Cortex of kidney (tissue), 1 donor: ENCODE measurements at places on chromosomes 7 and 10.

DNA sequence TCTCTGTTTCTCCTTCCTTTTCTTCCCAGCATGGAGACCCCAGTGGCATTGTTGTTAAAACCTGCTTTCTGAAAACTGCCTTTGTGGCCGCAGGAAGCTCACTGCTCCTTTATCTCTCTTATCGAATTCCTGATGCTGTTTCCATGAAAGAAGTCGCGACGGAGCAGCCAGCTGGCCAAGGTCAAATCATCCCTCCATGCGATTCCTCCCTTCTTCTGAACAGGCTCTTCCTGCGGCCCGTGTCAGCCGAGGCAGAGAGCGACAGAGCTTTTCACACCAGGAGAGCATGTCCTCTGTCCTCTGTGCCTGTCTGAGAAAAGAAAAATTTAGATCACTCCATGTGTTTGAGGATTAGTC is 242.1 kb upstream of the PITRM1 start:
- no peak for DNase-seq

GRCh38 chr7:33504266-33504665 is 374.9 kb downstream of the BBS9 start:
- no peak for DNase-seq

GRCh38 chr10:74925291-74925690 is 98.9 kb downstream of the KAT6B start:
- DNase-seq, result no peak

- no peak for DNase-seq
These were observed 31.0 kb downstream of the PPIF start for GRCh38 chr10:79378383-79378646.

- DNase-seq, result no peak
These were observed 104.7 kb downstream of the LHPP start for GRCh38 chr10:124566222-124566888.

- no peak for DNase-seq
These were observed 8.9 kb upstream of the NANOS1 start for GRCh38 chr10:119020627-119020946.

GRCh38 chr7:151053096-151053495 is 4.6 kb downstream of the CDK5 start:
- DNase-seq, result no peak

DNA sequence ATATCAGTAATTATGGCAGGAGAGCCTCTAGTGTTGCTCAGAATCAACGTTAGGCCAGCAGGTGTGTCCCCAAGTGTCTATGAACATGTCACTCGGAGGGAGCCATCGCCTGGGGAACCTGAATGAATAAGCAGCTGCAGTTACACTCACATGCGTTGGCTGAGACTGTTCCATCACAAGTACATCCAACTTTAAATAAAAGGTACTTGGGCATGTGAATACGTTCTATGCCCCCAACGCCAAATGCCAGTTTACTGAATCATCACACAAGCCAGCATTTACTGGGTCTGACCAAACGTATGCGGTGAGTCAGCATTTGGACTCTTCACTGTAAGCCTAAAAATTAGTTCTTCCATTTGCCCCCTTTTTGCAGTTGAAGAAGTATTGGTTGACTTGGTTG is 207.6 kb upstream of the PLXNA4 start:
- no peak for DNase-seq

GRCh38 chr10:79066411-79067240 is 2.1 kb upstream of the ZMIZ1 start:
- no peak for DNase-seq

DNA sequence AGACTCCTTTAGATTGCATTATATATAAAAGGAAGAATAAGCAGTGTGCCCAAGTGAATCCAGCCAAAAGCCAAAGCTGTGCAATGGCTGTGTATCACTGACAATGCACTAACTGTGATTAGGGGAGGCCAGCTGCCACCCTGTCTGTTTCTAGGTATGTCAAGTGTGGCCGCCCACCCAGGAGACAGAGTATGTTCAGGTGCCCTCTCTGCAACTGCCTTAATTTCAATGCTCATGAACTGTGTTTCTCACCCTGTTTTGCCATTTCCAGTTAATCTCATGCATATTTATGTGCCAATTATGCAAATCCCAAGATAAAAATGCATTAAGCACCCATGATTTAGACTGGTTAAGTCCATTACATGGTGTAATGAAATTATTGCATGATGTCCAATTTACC is 159.4 kb downstream of the FRMD4A start:
- DNase-seq, result no peak

GRCh38 chr7:7979558-7979957 is 11.0 kb downstream of the GLCCI1 start:
- DNase-seq, result no peak

DNA sequence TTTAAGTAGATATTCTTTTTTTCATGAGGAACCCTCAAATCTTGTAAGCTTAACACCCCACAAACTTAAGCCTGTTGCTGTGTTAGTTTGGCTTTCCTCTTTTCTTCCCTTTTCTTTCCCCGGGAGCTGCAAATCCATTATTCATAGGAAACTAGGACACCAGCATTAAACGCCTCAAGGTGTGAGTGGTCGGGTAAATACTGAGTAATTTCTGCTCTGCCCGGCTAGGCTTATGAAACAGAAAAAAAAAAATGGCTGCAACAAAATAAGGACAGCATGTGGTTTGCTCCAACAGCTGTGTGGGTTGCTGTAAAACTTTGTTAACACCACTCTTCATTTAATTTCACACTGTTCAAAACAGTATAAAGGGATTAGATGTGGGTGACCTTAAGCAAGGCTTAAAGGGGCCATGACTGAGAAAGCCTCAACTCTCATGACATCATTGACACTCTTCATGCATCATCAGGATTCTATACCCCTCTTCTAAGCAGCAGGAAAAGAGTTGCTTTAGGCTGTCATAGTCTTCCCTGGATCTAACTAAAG is 104.1 kb downstream of the AOAH start:
- no peak for DNase-seq

DNA sequence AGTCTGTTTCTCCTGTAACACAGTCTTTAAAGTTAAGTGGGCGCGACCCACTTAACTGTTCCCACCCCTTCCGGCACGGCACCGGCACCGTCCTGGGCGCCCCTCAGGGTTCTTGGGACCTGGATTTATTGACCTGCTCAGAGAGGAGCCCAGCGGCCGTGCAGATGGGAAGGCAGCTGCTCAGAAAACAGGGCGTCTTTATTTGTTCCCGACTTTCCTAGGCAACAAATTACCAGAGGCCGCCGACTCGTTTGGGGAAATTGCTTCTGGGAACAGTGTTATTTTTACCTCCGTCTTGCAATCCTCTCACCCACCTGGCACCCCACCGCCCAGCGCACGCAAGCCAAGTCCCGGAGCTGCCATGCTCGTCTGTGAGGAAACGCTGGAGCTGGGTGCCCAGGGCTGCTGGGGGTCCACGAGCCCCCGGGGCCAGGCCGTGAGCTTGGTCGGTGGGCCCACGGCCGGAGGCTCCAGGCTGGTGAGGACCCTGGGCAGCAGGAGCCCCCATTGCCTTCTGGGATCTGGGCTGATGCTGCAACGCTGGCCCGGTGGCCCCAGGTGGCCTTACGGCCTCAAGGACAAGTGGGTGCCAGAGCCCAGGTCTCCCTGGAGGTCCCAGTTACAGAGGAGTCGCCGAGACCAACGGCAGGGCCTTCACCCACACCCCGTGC is 14.9 kb upstream of the ADGRA1 start:
- DNase-seq, result no peak

- no peak for DNase-seq
These were observed 546.6 kb downstream of the INHBA start for GRCh38 chr7:41156268-41156667.

- DNase-seq, result no peak
These were observed 36.5 kb downstream of the PDSS1 start for GRCh38 chr10:26733750-26734568.

DNA sequence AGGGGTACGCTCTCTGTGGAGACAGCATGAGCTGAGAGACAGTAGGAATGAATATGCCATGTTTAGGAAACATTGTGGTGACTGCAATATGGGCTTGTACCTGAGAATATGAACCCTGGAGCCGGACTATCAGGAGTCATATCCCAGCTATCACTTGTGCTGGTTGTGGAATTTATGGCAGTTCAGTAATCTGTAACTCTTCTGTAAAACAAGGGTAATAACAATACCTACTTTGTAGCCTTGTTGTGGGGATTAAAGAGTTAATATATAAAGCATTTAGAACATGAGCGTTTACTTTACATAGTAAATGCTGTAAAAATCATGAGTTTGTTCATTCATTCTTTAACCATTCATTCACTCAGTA is 44.4 kb downstream of the EXOC6 start:
- DNase-seq, result no peak

- DNase-seq, result no peak
These were observed 109.2 kb downstream of the PTPN20 start for GRCh38 chr10:47020471-47020870.

DNA sequence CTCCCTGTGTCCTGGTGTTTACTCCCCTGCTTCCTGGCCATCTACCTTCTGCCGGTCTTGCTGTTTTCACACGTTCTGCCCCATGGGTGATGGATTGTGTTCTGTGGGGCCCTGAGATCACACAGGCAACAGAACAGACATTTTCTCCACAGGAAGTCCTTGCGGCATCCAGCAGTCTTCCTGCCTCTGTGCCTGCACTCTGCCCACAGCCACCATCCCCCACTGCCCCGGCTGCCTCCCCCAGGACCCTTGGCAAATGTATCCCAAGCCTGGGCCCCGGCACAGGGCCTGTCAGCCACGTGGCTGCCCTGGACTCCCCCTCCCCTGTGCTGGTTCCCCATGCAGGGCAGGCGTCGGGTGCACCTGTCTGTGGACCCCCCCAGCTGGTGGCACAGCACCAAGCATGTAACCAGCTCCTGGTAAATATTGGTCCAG is 184.2 kb downstream of the WDR37 start:
- no peak for DNase-seq

GRCh38 chr7:98229991-98230745 is 18.9 kb downstream of the BHLHA15 start:
- no peak for DNase-seq
